IMR-90 (cell line): ENCODE measurements at places on chromosomes 5 and 9. TPM values are rescaled to one million over a fixed set of nuclear protein-coding genes. Genes with fewer than 3 reads are reported as not detected.
A peak's percentile ranks its signal among the peaks of the same experiment; 100 is the strongest.

The HMHB1 gene
- total RNA-seq: not detected in 2 replicates

- no peaks in the 10 kb centered on the region; the same call in 1 of the 2 replicates for H3K4me1 ChIP-seq
- H3K36me3 ChIP-seq: no peaks in the 10 kb centered on the region
- DNase-seq: peak; percentile 16
Observed at GRCh38 chr9:12764150-12764549, 10.7 kb upstream of the LURAP1L start.

- peak; percentile 71 for DNase-seq
- no peak overlapping the region for H3K4me3 ChIP-seq
- no peaks in the 10 kb centered on the region for H3K4me1 ChIP-seq
- H3K36me3 ChIP-seq: no peaks in the 10 kb centered on the region
- H3K27me3 ChIP-seq: no peaks in the 10 kb centered on the region
Observed at GRCh38 chr5:150350524-150351344, 6.8 kb upstream of the TCOF1 start.

DNA sequence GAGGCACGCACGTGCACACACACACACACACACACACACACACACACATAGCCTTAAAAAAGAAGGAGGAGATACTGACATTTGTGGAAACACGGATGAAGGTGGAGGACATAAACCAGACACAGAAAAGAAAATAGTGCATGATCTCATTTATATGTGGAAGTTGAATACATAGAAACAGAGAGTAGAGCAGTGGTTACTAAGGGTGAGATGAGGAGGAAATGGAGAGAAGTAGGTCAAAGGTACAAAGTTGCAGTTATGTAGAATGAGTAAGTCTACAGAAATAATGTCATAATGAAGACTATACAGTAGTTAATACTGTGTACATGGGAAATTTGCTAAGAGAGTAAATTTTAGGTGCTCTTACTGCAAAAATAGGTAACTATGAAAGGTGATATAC lies 412.2 kb upstream of the CDH9 start:
- H3K27ac ChIP-seq: no peak overlapping the region
- peak; percentile 4 for DNase-seq
- no peaks in the 10 kb centered on the region for H3K27me3 ChIP-seq
- H3K4me3 ChIP-seq: no peak overlapping the region
- H3K4me1 ChIP-seq: no peaks in the 10 kb centered on the region

GRCh38 chr5:71652803-71653543 lies 65.8 kb downstream of the MCCC2 start:
- DNase-seq: no peak
- no peaks in the 10 kb centered on the region for H3K4me1 ChIP-seq
- H3K36me3 ChIP-seq: peaks cover 13% of the 10 kb centered on the region
- no peak overlapping the region for H3K27ac ChIP-seq

- no peak overlapping the region for H3K27ac ChIP-seq
- H3K4me3 ChIP-seq: no peak overlapping the region
- H3K4me1 ChIP-seq: peaks cover 12% of the 10 kb centered on the region
- no peaks in the 10 kb centered on the region for H3K27me3 ChIP-seq
Observed at GRCh38 chr5:10021248-10021647, 228.4 kb downstream of the ATPSCKMT start.

GRCh38 chr5:65101632-65102100 lies 332.9 kb downstream of the CWC27 start:
- peaks cover 18% of the 10 kb centered on the region for H3K4me1 ChIP-seq
- H3K4me3 ChIP-seq: no peak overlapping the region
- DNase-seq: peak; percentile 70
- no peaks in the 10 kb centered on the region for H3K36me3 ChIP-seq
- no peaks in the 10 kb centered on the region for H3K27me3 ChIP-seq

The TMEM174 gene
- not detected in 2 replicates for total RNA-seq

DNA sequence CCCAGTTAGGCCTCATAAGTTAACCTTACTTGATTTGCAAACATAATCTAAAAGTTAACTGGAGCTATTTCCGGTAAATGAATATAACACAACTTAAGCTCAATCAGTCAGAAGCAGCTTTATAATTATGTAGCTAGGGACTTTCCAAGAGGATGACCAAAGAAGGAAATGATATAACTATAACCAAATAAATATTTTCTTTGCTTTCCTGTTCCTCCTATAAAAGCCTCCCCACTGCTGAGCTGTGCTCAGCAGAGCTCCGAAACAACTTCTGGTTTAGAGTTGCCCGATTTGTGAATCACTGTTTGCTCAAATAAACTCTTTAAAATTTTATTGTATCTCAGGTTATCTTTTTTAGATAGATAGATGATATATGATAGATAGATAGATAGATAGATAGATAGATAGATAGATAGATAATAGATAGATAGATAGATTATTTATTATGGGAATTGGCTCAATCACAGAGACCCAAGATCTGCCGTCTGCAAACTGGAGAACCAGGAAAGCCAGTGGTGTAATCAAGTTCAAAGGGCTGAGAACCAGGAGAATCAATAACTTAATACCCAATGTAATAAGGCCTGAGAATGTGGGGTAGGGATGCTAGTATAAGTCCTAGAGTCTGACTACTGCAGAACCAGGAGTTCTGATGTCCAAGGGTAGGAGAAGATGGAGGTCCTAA lies 19.3 kb upstream of the TMEM161B start:
- 0 out of 2 replicates have a peak, but pooled peaks cover 2% of the 10 kb centered on the region for H3K36me3 ChIP-seq
- H3K27ac ChIP-seq: no peak overlapping the region
- H3K27me3 ChIP-seq: no peaks in the 10 kb centered on the region
- no peak overlapping the region for H3K4me3 ChIP-seq
- H3K4me1 ChIP-seq: no peaks in the 10 kb centered on the region

- H3K27ac ChIP-seq: no peak within 1 kb of the TSS
- H3K27me3 ChIP-seq: no peaks in the 10 kb centered on the region
- no peak within 1 kb of the TSS for H3K4me3 ChIP-seq
- H3K4me1 ChIP-seq: no peaks in the 10 kb centered on the region
- H3K36me3 ChIP-seq: no peaks in the 10 kb centered on the region
Observed at GRCh38 chr5:152405145-152405544, at the start of gene NMUR2. Gene NMUR2, minus strand, starts transcription at chr5:152405279. Its CDS starts 166 bp downstream, at chr5:152405113.

The LCNL1 gene
- total RNA-seq: not detected in 2 replicates

DNA sequence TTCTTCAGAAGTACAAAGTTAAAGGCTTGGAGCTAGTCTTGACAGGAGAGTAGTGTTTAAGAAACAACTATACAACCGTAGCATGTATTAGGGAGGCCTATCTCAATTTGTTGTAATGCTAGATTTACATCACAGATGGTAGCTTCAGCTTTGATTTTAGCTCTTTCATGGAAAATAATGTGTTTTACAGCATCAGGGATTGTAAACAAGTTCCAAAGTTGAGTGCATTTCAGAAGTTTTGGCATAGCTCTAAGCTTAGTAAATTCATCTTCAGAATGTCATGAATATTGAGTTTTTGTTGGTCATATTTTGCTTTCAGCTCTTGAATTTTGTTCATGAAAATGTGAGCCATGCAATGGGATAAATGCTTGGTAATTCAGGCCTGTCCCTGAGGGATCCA lies 30.7 kb downstream of the SLC44A1 start:
- DNase-seq: no peak
- no peaks in the 10 kb centered on the region for H3K36me3 ChIP-seq
- H3K4me1 ChIP-seq: no peaks in the 10 kb centered on the region
- no peak overlapping the region for H3K27ac ChIP-seq

The MCC gene
- 17.8 and 20.6 TPM in 2 replicates for total RNA-seq

The SV2C gene
- not detected in 2 replicates for total RNA-seq

GRCh38 chr9:72443855-72444254 lies 77.6 kb upstream of the TMC1 start:
- H3K4me1 ChIP-seq: peaks cover 18% of the 10 kb centered on the region
- no peak for DNase-seq
- H3K27me3 ChIP-seq: no peaks in the 10 kb centered on the region
- no peak overlapping the region for H3K4me3 ChIP-seq
- peak overlapping the region; percentile 26; the same call in 1 of the 2 replicates for H3K27ac ChIP-seq
- H3K36me3 ChIP-seq: no peaks in the 10 kb centered on the region
